Karpas-422 (cell line): ENCODE measurements at places on chromosomes 2 and 18.

GRCh38 chr2:186576614-186577013 lies 13.2 kb upstream of the ITGAV start:
- DNase-seq: no peak

DNA sequence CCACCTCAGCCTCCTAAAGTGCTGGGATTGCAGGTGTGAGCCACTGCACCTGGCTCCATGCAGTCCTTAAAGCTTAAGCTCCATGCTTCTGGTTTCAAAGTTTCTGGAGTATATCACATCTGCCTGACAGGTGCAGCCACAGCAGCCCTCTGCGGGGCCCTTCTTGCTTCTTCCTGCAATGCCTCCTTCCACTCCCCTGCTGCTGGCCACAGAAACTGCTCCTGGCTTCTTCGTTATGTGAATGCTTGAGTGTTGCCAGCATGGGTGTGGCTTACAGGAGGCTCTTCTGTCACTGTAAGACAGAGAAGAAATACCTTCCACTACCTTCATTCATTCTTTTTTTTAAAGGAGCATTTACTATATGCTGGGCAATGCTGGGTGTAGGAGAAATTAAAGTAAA lies 10.1 kb upstream of the CCBE1 start:
- no peak for DNase-seq

DNA sequence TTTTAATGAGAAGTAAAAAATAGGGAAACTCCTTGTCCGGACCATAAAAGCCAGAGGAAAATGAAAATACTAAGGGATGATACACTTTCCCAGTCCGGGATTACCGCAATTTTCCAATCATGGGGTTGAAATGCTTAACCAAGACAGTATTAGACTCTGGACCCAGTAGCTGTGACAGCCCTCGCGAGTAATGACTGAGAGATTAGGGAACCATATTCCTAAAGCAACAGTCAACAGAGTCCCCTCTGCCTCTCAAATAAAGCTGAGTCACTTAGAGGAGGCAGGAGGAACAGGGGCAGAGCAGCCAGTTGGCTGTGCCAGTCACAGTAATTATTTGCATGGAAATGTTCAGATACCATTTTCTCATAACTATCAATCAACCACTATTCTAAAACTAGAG lies 34.8 kb downstream of the GPATCH11 start:
- no peak for DNase-seq

DNA sequence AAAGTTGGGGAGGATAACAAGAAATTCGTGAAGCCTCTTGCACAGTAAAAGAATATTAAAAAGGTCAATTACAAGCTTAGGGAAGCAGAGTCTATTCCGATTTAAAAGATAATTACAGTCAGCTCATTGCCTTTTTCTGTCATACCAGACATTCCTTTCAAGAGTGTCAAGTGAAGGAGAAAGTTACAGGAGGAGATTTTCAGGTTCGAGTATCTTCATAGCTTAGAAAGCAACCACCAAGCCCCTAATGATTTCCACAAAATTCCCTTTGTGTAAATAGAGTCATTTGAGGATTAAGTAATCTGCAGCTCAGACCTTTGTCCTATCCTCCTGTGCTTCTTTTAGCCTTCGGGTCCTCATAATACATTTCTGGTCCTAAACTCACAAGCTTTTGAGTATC lies 414.9 kb downstream of the CDH2 start:
- DNase-seq: no peak
